ENCODE measurements at places on chromosomes 11 and 22.

DNA sequence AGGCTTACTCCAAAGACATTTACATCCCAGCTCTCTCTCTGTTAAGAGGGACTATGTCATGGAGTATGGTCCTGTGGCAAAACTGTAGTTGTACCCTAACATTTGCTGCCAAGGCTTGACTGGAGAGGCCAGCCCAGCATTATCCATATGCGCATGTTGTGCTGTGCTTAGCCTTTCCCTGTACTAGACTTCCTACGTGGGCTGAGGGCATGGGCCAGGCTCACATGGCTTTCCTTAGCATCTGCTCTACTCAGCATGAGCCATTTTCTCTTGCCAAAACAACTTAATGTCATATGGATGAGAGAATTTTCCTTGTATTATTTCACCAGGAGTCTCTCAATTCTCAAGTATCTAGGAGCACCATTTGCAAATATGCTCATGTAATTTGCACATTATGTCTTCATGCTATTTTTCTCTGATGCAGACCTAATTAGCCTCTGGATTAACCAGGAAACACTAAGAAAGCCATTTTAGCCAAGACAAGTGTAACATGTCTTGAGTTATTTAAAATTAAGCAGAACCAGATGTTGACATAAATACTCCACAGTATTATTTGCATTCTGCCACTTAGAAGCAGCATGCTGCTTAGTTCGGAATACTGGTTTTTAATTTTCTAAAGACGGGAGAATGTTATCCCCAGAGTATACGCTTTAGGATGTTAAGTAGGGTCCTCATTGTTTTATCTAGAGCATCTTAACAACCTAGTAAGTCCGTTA is 71.7 kb upstream of the FAR1 start:
- DNase-seq: no peak

DNA sequence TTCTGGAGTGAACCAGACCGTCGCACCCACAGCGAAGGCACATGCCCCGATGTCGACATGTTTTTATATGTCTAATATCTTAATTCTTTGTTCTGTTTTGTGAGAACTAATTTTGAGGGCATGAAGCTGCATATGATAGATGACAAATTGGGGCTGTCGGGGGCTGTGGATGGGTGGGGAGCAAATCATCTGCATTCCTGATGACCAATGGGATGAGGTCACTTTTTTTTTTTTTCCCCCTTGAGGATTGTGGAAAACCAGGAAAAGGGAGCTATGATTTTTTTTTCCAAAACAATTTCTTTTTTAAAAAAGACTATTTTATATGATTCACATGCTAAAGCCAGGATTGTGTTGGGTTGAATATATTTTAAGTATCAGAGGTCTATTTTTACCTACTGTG is 49.2 kb upstream of the OR4B1 start:
- no peak for DNase-seq

DNA sequence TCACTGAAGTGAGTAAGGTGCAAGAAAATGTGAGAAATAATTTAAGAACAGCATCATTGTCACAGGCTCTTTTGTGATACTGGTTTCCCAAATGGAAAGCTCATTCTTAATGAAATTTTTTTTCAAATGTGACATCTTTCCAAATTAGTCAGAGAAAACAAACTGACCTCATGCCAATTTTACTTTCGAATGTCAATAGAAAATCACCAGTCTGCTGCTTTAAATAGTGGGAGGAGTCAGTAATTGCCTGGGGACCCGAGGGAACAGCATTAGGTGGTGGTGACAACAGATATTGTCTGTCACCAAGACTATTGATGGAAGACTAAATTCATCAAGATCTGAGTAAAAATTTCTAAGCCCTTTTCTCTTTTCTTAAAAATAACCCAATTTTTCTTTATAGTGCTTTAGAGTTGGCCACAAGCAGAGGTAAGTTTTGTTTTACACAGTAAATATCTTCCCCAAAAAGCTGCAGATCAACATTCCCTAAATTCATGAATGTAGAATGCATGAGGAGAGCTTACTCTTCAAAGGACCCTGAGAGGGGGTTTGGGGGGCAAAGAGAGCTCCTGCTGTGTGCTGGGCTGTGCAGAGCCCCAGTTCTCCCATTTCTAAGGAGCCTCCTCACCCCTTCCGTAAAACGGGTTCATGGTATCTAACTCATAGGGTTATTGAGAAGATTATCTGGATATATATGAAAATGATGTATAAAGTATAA is 95.1 kb downstream of the PIWIL4 start:
- no peak for DNase-seq

GRCh38 chr22:47172771-47173534 is 410.5 kb downstream of the TBC1D22A start:
- no peak for DNase-seq

DNA sequence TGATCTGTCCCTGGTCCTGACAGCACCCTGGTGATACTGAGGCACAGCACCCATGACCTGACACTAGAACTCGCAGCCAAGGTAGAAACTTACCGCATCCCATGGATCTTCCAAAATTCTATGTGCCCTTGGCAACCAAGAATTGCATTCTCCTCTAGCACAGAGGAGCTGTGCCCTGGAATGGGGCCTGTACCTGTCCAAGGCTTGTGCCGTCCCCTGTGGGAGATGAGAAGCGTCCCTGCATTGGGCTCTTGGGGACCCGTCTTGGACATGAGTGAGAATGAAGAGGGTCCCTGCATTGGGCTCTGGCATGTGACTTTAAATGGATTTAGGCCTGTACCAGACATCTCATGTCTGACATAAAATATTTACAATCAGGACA is 67.1 kb downstream of the GGTLC2 start:
- no peak for DNase-seq

- no peak for DNase-seq
These were observed 60.6 kb downstream of the PLEKHA7 start for GRCh38 chr11:16953663-16954062.

DNA sequence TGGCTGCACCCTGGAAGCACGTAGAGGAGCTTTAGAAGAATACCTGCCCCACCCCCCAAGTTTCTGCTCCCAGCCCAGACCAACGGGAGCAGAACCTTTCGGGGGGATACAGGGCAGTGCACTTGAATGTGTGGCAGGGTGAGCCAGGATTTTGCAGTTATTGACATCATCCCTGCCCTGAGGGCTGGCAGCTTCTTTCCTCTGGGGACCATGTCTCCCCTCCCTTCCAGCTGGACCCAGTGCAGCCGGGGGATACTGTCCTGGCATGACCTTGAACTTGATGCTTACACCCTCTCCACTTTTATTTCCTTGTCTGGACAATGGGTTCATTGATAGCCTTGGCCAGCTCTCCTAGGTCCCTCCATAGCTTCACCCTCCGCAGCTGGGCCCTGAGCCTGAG is 4.1 kb upstream of the CABP7 start:
- DNase-seq: no peak

DNA sequence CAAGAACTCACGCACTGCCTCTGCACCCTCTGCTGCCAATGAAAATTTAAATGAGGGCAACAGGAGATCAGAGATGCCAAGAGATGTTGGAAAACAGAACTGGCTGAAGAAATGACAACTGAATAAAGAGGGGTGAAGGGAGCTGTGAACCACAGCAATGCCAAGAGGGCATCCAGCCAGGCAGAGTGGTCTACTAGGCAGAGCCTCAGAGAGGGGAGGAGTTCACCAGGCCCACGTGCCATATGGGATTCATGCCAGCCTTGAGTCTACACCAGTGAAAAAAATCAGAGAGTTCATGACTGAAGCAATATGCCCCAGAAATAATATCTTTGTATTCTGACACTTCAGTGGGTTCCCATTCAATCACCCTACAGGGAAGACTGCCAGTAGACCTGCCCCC is 4.4 kb downstream of the APOL2 start:
- DNase-seq: no peak

All from stimulated activated CD8-positive, alpha-beta memory T cell treated with anti-CD3 and anti-CD28 coated beads, Interleukin-12 subunit alpha, Interleukin-12 subunit beta, amount 100 ng/mL, for 1 hour (primary cell).